ELF-1 (cell line): ENCODE measurements at places on chromosomes 16 and 17.

DNA sequence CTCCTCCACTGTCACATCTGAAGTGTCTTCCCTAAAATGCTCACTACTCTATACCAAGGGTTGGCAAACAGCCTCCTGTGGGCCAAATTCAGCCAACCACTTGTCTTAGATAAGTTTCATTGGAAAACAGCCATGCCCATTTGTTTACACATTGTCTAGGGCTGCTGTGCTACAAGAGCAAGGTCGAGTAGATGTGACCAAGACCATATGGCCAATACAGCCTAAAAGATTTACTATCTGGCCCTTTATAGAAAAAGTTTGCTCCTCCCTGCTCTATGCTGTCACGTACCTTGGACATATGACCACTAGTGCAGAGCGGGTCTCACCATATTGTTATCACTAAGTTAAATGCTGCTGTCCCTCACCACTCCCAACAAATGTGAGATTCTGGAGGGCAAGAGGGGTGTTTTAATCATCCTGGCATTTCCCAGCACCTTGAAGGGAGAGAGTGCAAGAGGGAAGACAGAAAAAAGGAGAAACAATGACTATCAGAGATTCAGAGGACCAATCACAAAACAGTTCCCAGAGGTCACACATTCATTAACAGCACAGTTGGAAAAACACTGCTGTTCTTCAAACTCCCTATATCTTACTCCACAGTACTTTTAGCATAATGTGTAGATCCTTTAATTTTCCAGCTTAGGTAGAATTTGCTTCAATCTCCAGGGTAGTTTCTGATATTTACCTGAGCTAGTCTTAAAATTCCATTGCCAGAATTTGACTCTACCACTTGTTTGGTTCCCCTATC lies 13.2 kb downstream of the LSM12 start:
- no peak for DNase-seq

- no peak for DNase-seq
Measured at GRCh38 chr17:39204245-39204644, 4.2 kb downstream of the RPL19 start.

DNA sequence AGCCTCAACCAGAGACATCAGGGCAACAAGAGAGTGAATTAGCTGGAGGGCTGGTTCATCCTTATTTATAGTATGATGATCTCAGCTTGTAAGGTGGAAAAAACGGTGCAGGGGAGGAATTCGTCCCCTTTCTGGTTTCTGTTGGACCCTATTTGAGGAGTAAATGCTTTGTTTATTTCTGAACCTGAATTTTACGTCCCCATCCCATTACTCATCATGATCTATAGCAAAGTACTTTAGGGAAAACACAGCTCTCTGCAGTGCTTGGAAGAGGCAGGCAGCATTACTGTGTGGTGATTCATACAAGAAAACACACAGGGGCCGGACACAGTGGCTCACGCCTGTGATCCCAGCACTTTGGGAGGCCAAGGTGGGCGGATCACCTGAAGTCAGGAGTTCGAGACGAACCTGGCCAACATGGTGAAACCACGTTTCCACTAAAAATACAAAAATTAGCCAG lies 8.0 kb upstream of the VAT1L start:
- peak; percentile 48 for DNase-seq

DNA sequence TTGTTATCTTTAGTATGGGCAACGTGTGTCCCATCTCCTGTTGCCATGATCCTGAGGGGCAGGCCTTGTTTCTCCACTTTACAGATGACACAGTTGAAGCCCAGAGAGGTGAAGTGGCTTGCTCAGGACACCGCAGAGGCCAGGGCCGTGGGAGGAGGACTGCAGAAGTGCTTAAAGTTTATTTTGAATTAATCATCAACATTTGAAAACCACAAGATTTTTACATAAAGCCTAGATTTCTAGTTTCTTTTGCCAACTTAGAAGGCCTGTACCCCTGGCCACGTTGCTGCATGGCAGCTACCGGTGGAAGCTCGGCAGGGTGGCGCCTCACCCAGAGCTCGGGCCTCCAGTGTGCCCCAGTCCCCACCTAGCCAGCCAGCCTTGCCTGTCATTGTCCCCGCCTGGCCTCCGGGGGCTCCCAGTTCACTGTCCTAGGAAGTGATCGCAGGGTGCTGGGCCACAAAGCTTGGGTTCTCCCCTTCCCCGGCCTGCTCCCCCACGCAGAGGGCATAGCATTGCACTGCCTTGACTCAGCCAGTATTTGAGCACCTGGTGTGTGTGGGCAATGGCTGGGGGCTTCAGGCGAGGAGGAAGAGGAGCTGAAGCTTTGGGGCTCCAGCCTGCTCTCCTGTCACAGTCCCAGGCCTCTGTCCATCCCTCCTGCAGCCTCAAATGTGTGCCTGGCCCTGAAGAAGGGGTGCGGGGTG lies 14.8 kb upstream of the ADCY7 start:
- DNase-seq = no peak

GRCh38 chr17:57261084-57261461 lies 4.8 kb downstream of the MSI2 start:
- DNase-seq = no peak

GRCh38 chr16:28304214-28304613 lies 11.9 kb downstream of the SBK1 start:
- DNase-seq = peak; percentile 71

DNA sequence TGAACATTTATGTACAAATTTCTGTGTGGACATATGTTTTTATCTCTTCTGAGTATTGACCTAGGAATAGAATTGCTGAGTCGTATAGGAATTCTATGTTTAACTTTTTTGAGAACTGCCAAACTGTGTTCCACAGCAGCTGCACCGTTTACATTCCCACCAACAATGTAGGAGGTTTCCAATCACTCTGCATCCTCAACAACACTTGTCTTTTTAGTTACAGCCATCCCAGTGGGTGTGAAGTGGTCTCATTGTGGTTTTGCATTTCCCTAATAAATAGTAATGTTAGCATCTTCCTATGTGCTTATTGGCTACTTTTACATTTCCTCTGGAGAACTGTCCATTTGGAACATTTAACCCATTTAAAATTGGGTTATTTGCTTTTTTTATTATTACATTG lies 36.6 kb upstream of the NACA2 start:
- no peak for DNase-seq

DNA sequence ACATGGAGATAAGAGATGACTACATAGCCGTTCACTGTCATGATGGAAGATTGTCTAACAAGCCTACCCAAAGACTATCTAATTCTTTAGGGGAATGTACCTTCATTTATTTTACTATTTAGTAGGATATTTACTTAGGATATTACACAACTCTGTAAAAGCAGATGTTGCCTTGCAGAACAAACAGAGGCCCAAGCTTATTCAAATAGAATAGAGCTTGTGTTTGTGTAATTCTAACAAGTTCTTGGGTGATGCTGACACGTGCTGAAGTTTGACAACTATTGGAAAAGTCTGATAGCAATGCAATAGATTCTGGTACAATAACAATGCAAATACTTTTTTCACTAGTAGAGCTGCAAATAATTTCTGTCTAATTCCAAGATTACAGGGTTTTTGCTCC lies 447.6 kb downstream of the TOX3 start:
- DNase-seq = no peak

GRCh38 chr17:83067718-83068261 lies 11.6 kb upstream of the METRNL start:
- DNase-seq = peak; percentile 39

DNA sequence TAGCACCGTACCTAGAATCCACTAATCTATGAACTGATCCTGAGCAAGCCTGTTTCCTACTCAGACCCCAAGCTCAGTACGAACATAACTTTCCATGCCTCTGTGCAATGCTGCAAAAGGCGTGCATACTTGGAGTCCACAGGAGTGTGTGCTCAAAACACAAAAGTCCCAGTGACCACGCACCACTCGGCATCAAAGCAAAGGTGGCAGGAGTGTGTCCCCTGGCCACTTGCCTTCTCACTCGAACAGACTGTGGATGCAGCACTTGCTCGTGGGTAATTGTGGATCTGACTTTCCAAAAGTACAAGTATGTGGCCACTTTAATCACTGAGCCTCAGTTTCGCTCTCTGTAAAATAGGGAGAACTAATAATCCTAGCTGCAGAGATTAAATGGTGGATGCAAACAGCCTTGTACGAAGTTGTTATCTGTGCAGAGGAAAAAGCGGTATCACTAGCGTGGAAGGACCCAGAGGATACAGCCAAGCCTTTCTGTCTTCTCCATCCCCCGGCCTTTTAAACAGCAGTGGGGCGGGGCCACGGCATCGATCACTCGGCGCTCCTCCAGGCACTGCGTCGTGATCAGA lies 311 bp upstream of the KDM8 start:
- DNase-seq = no peak

GRCh38 chr16:30407804-30408534 lies 563 bp downstream of the ZNF771 start:
- peak; percentile 41 for DNase-seq

- no peak for DNase-seq
Measured at GRCh38 chr17:28926366-28926765, 23.5 kb upstream of the DHRS13 start.

GRCh38 chr16:13936596-13937081 lies 16.7 kb downstream of the ERCC4 start:
- no peak for DNase-seq

DNA sequence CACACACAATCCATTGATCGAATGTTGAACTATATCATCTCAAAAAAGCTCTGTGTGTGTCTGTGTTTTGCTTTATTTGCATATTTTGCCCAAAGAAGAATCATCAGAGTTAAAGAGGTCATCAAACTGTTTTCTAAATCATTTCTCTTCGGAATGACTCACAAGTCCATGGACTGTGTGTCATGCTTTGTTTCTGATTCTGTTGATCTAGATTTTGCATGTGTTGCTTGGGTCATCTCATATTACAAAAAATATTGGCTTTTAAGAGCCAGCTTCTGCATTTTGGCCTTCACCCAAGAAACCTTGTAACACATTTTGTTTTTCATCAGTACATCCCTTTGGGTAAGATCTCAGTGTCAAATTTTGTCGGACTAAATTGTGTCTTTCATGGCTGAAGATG lies 471.2 kb upstream of the HSBP1 start:
- DNase-seq = no peak

- DNase-seq = no peak
Measured at GRCh38 chr17:2445638-2446037, 44.8 kb upstream of the MNT start.

DNA sequence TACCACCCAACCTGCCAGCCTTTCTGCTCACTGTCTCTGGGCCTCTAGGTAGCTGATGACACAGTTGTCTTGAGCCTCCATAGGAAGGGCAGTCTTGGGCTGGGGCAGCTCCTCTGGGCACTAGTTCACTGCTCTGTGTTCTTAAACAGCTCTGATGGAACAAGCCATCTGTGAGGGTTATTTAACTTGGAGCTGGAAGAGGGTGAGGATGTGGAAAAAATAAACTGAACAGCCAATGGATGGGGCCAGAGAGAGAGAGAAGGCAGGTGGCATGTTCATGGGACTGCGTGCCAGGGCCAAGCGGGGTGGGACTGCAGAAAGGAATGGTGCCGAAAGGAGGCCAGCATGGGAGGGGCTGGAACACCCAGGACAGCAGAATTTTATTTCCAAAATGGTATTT lies 52.6 kb downstream of the HIC1 start:
- no peak for DNase-seq

- DNase-seq = no peak
Measured at GRCh38 chr16:78931267-78931666, 669.3 kb downstream of the MAF start.

- no peak for DNase-seq
Measured at GRCh38 chr17:3679531-3680126, 11.0 kb downstream of the EMC6 start.

GRCh38 chr16:82016964-82017363 lies 5.7 kb upstream of the SDR42E1 start:
- no peak for DNase-seq

GRCh38 chr17:65797101-65797500 lies 235.7 kb upstream of the AXIN2 start:
- no peak for DNase-seq

GRCh38 chr16:50864386-50864785 lies 122.5 kb downstream of the CYLD start:
- no peak for DNase-seq

- no peak for DNase-seq
Measured at GRCh38 chr17:14539801-14540200, 238.9 kb downstream of the HS3ST3B1 start.

GRCh38 chr16:79003026-79003609 lies 597.4 kb downstream of the MAF start:
- no peak for DNase-seq

- no peak for DNase-seq
Measured at GRCh38 chr16:24298548-24299167, 42.5 kb downstream of the CACNG3 start.

DNA sequence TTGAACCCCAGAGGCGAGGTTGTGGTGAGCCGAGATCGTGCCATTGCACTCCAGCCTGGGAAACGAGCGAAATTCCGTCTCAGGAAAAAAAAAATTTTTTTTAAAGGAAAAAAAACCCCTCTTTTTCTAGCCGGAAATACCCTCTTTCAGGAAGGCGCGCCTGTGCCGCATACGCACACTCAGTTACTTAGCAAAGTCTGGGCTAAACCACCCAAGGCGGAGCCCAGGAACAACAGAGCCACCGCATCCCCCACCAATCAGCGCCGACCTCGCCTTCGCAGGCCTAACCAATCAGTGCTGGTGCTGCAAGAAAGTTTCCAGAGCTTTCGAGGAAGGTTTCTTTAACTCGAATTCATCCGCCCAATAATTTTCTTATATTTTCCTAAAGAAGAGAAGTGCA lies 510.4 kb downstream of the KCNJ18 start:
- DNase-seq = no peak

GRCh38 chr16:57245472-57246113 lies 534 bp downstream of the ARL2BP start:
- DNase-seq = no peak

DNA sequence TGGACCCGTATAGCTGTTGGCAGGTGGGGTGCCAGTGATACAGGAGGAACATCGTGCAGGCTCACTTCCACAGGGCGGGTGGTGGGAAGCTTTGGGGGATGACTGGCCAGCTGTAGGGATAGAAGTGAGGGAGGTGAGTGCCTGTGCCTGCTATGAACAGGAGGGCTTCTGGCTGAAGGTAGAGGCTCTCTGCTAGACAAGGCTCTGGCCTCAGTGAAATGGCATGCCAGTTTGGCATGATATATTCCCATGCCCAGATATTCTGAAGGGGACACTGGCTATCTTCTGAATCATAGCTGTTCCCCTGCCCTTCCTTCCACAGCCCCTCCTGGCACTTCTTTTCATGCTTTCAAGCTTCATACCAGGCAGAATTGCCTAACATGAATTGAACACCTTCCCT lies 19.1 kb downstream of the PHAF1 start:
- no peak for DNase-seq

DNA sequence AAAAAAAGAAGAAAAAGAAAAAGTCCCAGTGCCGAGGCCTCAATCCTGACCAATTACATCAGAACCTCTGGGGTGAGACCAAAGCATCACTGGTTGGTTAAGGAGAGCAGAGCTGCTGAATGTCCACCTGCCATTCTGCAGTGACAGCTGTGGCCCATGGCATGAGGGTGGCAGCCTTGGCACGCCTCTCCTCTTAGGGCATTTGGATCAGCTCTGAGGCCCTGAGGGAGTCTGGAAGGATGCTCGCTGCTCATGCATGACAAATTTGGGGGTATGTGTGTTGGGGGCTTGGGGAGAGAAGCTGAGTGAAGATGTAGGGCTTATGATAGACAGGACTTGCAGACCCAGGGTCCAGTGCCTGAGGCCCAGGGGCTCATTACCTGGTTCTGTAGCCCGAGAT lies 26.3 kb downstream of the MYLK3 start:
- DNase-seq = no peak
